HS-27A (cell line): ENCODE measurements at places on chromosomes 6 and 20.

DNA sequence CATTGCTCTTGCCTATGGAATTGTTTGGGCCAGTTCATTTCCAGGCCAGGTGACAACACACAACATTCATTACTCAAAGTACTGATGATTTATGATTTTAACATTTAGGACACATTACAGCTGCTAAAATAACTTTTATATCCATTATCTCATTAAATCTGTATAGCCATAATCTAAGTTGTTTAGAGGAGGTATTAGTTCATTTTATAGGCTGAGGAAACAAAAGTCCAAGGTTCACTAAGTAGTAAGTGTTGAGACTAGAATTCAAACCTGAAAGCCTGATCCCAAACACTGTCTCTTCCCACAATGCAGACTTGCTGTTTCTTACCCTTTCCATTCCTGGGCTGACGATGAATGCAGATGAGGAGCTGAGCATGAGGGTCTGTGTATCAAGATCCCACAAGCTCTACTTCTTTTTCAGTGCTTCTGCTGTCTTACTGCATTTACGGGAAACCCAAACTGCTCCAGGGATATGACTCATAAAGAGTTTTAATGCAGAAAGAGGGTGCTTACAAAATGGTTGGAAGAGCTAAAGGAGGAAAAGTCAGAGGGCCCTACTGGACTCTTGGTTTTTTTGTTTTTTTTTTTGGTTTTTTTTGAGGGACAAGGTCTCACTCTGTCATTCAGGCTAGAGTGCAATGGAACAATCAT, 17.9 kb downstream of the TENT5A start:
- DNase-seq = no peak

GRCh38 chr20:47349365-47350180, 6.9 kb downstream of the ZMYND8 start:
- no peak for DNase-seq

GRCh38 chr6:112367628-112368027, 20.5 kb downstream of the RFPL4B start:
- DNase-seq = no peak

DNA sequence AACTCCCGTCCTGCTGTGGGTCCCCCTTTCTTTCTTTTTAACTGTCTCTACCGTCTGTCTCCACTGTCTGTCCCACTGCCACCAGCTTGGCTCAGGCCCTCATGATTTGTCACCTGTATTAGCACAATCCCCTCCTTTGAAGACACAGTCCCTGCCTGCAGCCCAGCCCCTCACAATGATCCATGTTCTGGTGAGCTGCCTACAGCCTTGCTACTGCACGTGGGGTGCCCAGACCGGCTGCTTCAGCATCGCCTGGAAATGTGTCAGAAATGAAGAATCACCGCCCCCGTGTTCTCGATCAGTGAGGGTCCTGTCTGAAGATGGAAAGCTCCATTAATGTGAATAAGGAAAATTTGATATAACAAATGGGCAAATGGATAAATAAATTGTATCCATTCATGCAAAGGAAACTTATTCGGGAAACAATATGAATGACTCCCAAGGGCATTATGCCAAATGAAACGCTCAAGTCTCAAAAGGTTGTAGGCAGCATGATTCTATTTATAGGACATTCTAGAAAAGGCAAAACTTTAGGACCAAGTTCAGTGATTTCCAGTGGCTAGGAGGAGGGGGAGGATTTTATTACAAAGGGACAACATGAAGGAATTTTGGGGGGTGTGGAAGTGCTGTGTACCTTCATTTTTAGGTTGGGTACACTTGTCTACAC, 59.4 kb upstream of the CD83 start:
- DNase-seq = no peak
